ENCODE measurements at places on chromosomes 4 and X.

GRCh38 chrX:110259117-110259516 is 58.8 kb downstream of the AMMECR1 start:
- no peak for DNase-seq

GRCh38 chr4:176467001-176467400 is 147.2 kb downstream of the SPCS3 start:
- no peak for DNase-seq

DNA sequence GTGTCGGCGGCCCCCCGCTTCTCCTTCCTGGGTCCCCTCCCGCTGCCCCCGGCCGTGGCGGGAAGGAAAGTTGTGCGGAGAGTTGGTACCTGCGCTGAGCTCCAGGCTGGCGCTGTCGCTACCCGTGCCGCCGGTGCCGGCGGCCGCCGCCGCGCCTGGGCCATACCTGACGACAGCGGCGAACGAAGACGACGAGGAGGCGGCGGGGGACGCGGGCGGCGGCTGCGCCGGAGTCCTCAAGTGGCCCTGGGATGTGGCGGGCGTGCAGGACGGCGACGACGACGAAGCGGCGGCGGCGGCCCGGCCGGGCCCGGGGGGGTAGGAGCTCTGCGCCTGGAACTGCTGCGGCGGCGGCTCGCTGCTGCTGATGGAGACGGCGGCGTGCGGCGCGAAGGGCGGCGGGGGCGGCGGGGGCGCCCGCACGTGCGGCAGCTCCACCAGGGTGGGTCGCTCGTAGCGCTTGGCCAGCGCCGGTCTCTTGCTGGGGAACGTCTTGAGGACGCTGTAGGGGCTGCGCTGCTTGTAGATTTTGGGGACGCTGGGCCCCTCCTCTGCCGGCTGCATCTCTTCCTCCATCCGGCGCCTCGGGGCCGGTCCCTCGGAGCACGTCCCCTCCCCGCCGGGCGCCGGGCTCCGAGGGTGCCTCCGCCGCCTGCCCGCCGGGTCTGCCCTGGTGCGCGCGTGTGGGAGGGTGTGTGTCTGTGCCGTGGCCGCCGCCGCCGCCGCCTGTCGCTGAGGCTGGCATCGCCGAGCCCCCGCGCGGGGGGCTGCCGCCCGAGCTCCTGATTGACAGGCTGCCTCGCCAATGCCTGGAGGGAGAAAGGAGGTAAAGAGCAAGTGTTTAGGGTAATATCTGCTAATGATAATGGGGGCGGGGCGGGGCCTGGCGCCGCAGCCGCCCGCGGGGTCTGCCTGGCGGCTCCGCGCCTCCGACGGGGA is 618 bp downstream of the BEND4 start:
- no peak for DNase-seq

DNA sequence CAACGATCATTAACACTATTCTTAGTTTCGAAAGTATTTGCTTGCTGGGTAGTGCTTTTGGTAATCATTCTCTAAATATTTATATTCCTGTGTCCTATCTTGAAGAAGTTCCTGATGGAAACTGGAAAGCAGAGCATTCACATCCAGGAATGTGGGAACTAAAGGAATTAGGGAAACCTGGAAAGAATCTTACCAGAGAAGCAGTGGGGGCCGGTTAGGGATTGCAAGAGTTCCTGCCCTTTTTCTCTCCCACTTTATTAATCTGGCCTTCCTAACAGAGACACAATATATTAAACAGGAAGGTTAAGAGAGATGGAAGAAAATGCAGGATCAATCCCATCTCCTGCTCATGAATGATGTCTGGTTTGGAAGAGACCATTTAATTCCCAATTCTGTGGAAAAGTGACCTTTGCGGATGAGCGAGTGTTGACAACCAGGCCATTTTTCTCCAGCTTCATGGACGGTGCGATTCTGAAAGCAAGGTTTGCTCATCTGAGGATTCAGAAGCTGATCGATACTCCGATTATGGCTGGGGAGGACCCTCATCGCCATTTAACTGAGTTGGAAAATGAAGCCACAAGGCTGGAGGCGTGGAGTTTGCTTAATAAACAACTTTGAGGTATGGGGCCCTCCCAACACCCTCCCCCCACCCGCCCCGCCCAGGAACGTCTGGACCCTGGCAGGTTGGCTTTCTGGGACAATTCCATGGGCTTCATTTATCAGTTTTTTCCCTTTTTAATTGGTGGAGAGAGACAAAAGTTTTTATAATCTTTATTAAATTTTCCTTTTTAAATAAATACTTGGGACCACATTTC is 52.3 kb downstream of the C4orf51 start:
- no peak for DNase-seq

- DNase-seq, result no peak
Observed at GRCh38 chr4:3403348-3403906, 38.3 kb upstream of the HGFAC start.

DNA sequence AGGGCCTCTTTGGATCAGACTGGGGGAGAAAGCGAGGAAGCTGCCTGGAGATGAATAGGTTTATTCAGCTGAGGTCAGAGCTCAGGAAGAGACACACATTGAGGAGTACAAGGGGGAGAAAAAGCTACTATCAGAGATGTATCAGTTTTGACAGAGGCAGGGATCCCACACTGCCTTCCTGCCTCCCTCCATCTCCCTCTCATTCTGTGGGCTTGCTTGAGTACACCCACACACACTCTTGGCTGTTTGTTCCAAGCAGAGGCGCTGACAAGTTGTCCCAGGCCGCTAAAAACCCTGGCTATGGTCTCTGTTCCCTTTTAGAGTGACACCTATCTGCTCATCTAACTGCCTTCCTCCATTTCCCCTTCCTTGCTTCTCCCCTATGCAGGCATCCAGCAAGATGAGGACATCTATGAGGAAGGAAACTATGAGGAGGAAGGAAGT is 5.2 kb downstream of the TSPYL2 start:
- DNase-seq, result no peak

- DNase-seq, result no peak
Observed at GRCh38 chr4:152989554-152989970, 53.4 kb downstream of the FHDC1 start.

DNA sequence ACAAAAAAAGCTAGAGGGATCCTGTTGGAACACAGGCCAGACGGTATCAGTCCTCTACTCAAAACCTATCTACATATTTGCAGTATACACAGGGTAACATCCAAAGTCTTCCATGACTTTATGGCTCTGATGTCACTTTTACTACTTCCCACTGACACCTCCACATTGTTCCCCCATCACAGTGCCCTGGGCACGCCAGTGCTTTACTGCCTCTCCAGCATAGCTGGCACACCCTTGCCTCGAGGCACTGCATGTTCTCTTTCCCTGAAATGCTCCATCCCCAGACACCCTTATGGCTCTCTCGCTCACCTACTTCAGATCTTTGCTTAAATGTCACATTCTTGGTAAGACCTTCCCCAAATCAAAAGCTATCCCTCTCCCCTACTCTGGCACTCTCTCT is 6.3 kb upstream of the ATP10D start:
- DNase-seq, result no peak

DNA sequence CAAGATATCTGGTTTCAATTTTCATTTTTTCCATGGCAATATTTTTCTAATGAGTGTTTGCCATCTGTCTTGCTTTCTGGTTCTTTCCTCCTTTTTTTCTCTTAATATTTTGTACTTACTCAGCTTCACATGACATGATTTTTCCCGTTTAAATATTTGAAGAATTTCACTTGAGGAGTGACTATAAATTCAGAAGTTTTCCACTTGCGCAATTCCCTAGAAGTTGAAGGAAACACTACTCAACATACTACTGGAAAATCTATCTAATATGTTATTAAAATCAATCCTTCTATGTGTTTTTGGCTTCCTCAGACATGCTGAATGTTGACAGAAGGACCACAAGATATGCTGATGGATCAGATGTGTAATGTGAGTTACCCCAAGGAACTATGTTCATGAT is 36.8 kb upstream of the BANK1 start:
- peak; percentile 27 for DNase-seq

DNA sequence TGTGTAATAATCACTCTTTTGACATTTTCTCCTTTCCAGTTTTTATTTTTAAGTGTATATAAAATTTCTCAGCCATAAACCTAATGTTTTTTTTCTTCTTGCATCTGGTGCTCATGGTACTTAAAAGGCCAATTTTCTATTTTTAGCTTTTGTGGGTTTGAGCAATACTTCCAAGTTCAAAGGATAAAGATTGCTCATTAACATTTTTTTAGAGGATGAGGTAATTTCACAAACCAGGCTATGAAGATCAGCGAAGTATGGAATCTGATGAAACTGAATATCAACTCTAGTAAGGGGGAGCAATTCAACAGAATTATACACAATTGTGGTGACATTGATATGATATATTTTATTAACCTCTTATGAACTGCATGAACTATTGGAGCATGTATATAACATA is 25.8 kb upstream of the KLHL34 start:
- peak; percentile 10 for DNase-seq

- DNase-seq, result no peak
Observed at GRCh38 chrX:153614818-153615217, 15.9 kb upstream of the CCNQ start.

GRCh38 chrX:16687514-16687913 is 25.0 kb downstream of the CTPS2 start:
- DNase-seq, result no peak

DNA sequence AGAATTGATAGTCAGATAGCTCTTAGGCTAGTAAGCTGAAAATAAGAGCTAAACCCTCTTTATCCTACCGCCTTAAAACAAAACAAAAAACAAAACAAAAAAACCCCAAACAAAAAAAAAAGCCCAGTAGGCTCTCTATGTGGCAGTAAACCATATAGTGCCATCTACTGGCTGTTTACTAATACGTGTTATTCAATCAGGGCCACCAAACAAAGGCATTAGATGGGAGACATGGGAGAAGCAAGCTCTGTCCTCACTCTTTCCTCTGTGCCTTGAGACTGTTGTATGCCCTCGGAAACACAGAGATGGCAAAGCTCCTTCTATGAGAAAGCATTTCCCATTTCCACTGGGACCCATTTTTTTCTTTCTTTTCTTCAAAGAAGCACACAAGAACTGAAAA is 148.8 kb upstream of the MID1 start:
- peak; percentile 16 for DNase-seq

- no peak for DNase-seq
Observed at GRCh38 chr4:103429283-103429682, 231.1 kb upstream of the CENPE start.

DNA sequence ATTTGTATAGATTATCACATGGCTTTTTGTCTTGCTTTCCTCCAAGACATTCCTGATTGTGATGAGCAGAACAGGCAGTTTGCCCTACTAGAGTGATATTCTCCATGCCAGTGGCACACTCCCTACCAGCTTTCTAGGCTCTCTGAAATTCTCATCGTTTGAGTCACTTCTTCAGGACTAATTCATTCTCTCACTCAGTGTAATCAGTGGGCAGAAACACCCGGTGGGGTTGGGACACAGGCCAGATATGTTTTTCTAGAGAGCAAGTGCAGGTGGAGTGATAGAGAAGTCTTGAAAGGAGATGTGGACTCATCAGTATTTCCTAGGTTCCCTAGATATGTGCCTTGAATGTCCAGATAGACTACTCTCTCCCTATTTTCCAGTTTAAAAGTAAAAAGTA is 13.1 kb downstream of the RAB33A start:
- no peak for DNase-seq

GRCh38 chrX:105653891-105654290 is 168.4 kb upstream of the NRK start:
- no peak for DNase-seq

GRCh38 chrX:14964500-14964899 is 91.3 kb downstream of the MOSPD2 start:
- peak; percentile 20 for DNase-seq

GRCh38 chr4:113539408-113539807 is 222.1 kb downstream of the CAMK2D start:
- DNase-seq, result peak; percentile 43

GRCh38 chr4:178812866-178813265 is 1370.6 kb upstream of the AGA start:
- DNase-seq, result no peak

DNA sequence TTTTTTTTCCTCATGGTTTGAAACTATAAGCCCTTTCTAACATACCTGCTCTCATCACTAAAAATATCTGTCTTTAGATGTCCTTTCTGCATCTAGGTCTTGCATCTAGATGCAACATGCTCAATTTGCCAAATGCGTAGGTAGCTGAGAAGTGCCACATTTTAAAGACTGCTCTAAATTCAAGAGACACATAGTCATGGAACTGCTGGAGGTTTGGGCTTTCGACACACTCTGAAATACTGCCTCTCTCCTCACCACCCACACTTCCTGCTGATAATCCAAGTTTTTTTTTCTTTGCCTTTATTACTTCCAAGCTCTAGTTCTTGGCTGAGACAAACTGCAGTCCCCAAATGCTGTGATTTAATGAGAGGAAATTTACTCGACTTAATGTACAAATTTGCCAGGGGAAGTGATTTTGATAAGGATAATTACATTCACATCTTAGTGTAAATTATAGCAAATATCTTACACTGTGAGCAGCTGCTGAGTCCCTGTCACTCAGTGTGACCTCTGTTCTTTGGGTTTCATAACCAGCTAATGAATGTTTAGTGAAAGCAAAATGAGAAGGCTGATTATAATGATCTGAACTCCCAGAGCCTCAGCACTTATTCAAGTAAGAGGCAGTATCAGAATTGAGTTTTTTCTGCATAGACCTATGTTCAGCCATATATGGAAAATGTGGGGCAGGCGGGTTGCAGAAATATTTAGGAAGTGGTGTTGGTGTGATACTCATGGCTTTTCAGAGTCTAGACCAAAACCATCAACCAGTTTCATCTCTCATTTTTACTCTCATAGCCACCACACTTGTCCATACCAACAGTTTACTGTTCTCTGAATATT is 31.3 kb downstream of the DRD5 start:
- no peak for DNase-seq

DNA sequence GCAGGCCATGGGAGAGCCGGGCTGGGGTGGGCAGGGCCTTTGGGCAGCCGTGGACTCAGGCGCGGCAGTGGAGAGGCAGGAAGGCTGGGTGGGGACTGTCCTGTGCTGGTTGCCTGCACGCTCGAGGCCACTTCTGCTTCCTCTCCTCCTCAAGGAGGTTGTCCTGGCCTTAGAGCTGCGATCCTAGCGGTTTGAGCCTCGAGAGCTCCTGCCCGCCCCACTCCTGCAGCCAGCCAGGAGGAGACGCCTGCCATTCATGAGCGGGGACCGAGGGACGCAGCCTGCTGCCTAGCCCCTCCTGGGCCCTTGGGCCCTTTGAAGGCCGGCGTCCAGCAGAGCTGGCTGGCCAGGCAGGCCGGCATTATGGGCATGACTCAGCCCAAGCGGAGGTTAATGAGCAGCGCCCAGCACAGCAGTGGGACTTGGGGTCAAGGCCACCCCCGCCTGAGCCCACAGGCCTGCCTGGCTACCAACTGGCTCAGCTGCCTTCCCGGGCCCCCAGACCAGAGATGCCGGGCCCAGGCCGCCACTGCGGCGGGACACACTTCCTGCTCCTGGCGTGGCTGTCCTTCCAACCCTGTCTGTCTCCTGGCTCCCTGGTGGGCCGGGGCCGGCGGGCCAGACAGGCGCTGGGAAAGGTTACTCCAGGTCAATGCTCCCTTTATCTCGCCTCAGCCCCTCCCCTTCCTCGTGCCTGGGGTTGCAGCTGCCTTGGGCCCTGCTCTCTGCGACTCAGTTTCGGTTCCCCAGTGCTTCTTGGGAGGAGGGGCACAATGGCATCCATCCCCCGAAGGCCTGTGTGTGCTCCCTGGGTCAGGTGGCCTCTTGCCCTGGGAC is 1.8 kb downstream of the ABCD1 start:
- DNase-seq, result no peak

All from GM04504 (cell line).